ENCODE measurements at places on chromosomes 16 and 17.

DNA sequence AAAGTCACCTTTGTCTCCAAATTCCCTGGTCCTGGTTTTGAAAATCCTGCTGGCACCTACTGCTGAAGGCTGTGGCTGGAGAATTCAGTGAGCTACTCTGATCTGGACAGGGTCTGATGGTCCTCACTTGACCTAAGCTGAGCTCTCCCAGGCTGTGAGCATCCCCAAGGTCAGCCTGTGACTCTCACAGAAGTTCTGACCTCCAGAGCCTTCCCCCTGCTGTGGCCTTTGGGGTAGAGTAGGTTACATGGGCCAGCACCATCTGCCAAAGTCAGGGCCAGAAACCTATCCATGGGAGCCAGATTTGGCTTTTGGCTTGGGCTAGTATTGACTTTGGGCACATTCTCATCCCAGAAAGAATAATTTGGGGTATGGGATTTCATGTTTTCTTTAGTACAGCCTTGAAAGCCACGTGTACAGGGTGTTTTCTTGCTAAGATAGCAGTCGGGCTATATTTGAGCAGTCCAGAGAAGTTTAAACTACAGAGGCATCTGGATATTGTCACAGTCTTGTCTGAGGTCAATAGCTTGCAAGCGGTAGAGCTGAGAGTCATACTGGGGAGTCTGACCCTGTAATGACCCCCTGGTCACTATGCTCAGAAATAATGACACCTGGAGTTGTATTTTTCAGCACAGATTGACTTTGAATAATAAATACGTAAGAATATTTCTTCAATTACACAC lies 6.2 kb upstream of the AGRP start:
- no peak for DNase-seq

GRCh38 chr17:44004077-44004760 lies at the start of gene NAGS:
Gene NAGS, plus strand, starts transcription at chr17:44004622. Its CDS starts 42 bp downstream, at chr17:44004664.
- DNase-seq, result no peak

DNA sequence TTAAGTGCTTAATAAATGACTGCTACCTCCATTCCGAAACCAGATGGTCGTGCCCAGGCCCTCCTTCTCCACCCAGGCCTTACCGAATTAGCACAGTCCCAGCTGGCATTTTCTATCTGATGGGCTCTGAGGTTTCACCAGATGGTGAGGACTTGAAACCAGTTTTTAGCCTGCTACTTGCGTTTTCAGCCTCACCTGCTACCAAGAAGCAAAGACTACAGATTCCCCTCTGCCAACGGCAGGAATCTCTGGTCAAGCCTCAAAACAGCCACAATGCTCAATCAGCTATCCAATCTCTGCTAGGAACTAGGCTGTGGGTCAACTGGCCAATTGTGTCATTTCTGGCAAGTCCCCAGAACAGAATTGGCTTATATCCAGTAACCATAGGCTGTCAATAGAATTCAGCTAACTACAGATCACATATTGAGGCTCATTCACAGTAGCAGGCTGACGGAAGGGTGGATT lies 11.7 kb downstream of the PECAM1 start:
- peak; percentile 4 for DNase-seq

DNA sequence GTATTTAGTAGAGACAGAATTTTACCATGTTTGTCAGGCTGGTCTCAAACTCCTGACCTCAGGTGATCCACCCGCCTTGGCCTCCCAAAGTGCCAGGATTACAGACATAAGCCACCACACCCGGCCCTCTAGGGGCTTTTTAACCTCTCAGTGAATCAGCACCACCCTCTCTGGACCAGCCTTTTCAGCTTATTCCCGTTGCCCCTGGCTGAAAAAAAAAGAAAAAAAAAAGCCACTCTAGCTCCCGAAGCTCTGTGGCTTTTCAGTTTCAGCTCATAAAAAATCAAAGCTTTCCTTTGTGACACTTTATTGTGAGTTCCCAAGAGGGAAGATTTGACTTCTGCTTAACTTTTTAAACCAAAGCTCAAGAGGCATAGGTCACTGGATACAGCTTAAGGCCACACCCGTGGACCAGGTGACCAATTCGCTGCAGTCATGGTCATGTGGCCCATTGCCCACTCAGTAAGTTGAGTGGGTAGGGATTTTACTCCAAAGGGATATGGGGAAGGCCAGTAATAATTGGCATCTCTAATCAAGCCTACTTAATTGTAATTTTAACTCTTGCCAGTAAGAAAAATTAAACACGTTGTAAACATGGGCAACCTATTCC lies 46.6 kb upstream of the MED13 start:
- DNase-seq, result no peak

- peak; percentile 79 for DNase-seq
These were observed at the start of gene CACNB1 for GRCh38 chr17:39197380-39198185. Gene CACNB1, minus strand, starts transcription at chr17:39197669. Its CDS starts 174 bp downstream, at chr17:39197495.

GRCh38 chr17:75721463-75722011 lies 278 bp downstream of the ITGB4 start:
- no peak for DNase-seq

GRCh38 chr17:75454193-75454592 lies 2.2 kb upstream of the TMEM94 start:
- no peak for DNase-seq

GRCh38 chr17:48505788-48506187 lies 25.0 kb downstream of the HOXB1 start:
- peak; percentile 92 for DNase-seq

Data from COR-L47 (cell line).